ENCODE measurements at places on chromosomes 12 and 14. TPM values are rescaled to one million over a fixed set of nuclear protein-coding genes. Genes with fewer than 3 reads are reported as not detected.

DNA sequence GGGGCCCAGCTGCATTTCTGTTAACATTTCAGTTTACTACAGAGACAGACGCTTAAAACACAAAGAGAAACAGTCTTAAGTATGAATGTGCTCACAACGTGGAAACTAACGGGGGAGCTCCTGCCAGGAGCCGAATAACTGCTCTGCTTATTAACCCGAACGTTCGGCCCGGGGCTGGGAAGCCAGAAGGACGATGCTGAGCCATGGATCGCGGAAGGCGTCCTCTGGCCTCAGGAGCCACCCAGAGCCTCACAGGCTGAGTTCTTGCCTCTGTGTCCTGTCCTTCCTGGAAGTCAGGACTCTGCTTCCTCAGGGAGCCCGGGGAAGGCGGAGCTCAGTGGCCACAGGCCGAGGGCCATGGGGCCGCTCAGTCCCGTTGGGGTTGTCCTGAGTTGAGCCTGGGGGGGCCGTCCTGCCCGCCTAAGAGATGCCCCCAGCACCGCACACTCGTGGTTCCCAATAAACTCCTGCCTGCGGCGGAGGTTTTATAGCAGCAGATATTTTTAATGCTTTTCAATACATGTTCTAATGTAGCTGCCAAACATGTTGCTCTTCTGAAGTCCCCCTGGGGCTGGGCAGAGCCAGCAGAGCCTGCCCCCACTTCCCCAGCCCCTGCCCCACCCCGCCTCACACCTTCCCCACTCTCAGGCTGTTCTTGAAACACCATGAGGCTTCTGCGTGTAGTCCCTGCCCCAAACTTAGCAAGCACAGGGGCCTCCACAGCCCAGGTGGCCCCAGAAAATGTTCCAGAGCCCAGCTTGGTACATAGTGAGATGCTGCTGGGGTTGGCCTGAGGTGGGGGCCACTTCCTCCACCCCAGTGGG, 3.4 kb upstream of the TEX22 start:
- no peak for DNase-seq

DNA sequence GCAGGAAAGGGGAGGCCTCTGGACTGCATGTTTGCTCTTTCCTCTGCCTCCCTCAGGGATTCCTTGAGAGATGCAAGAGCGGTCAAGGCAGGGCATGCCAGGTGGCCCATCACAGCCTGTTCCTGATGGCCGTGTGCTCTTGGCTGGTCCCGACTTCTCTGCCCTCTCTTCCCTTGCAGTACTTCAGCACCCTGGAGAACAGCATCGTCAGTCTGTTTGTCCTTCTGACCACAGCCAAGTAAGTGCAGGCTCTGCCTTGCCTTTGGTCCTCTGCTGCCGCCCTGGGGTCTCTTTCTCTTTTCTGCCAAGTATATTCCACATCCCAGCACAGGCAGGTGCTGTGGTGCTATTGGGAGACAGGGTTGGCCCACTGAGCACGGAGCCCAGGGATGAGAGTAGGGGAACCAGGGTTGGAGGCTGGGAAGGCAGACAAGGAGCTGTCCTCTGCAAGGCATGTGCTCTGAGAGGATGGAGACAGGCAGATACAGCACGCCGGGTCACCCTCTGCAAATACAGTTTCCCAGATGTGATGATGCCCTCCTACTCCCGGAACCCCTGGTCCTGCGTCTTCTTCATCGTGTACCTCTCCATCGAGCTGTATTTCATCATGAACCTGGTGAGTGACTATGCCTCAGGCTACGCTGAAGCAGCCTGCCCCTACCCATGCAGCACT, 51.9 kb downstream of the TPCN1 start:
- no peak for DNase-seq

GRCh38 chr14:100788517-100788916, 37.4 kb upstream of the MEG3 start:
- no peak for DNase-seq

GRCh38 chr12:25384893-25385248, 134.1 kb upstream of the KRAS start:
- DNase-seq: no peak

Gene TNS2
- polyA plus RNA-seq: 111 TPM

Gene RASAL1
- 27.3 TPM for polyA plus RNA-seq

Gene TMEM119
- polyA plus RNA-seq: 17.6 TPM

Gene ART4
- 0.22 TPM for polyA plus RNA-seq

Gene PTHLH
- 1.1 TPM for polyA plus RNA-seq

Gene MIP
- 0.38 TPM for polyA plus RNA-seq

Gene IGF1
- polyA plus RNA-seq: 9.1 TPM

Gene SLC7A7
- polyA plus RNA-seq: 125 TPM

Measured in renal cortex interstitium (tissue), 15 donors.